Left renal pelvis (tissue), 4 donors: ENCODE measurements at places on chromosomes 11 and 22.

- no peak for DNase-seq
Measured at GRCh38 chr11:122030286-122030685, 85.7 kb downstream of the BLID start.

- DNase-seq: no peak
Measured at GRCh38 chr11:117255966-117256365, 23.5 kb downstream of the RNF214 start.

DNA sequence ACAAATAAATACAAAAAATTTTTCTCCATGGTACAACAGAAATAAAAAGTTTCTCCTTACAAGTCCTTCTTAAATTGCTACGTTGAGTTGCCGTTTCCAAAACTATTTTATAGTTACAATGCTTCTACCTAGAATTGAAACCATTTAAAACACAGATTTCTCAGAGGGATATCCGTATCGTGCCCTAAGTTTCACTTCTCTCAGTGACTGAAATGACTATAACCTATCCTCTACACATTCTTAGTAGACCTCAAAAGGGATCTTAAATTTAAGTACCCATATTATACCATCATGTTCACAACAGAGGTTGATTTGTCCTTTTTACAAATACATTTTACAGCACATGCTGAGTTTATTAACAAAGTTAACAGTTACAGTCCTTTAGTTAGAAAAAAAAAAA, 44.1 kb downstream of the USP28 start:
- DNase-seq: no peak

GRCh38 chr11:110358336-110358735, 61.9 kb upstream of the RDX start:
- DNase-seq: no peak

GRCh38 chr11:90284171-90284570, 61.3 kb upstream of the CHORDC1 start:
- no peak for DNase-seq

DNA sequence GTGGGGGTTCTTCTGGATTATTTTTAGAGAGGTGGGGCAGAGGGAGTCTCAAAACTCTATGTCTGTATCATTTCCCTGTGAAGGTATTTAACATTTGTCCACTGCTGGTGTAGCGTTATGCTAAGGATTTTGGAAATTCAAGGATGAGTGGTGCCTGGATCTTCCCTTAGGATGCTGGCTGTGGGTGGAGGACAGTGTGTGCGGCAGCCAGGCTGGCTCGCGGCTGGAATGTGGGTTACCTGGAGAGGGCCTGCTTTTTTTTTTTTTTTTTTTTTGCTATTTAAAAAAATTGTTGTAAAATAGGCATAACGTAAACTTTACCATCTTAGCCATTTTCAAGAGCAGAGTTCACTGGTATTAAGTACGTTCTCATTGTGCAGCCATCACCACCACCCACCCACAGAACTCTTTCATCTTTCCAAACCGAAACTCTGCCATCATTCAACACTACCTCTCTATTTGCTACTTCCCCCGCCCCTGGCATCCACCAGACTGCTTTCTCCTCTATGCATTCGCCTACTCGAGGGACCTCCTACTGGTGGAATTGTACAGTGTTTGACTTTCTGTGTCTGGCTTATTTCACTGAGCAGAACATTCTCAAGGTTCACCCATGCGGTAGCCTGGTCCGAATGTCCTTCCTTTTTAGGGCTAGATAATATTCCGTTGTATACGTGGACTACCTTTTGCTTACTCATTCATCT, 67.1 kb downstream of the PARVB start:
- no peak for DNase-seq

GRCh38 chr11:114970927-114971645, 292.8 kb downstream of the NXPE2 start:
- no peak for DNase-seq

- DNase-seq: no peak
Measured at GRCh38 chr11:100908746-100909145, 220.9 kb downstream of the PGR start.

GRCh38 chr11:17917556-17917955, 95.3 kb downstream of the SERGEF start:
- DNase-seq: no peak

DNA sequence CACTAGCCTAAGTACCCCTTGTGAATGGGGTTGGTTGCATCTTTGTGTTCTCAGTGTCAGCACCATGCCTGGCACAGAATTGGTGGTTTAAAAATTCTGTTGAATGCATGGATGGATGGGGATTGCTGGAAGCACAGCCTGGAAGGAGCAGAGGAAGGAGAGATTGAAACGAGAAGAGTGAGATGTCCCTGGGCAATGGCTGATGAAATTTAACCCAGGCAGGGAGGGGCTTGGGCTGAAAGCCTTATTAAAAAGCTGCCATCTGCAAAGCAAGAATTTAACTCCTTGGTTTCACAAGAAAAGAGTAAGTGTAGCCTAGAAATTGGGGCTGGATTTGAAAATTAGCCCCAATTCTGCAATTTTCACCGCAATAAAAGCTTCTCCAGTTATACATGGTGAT, 126.7 kb downstream of the TEAD1 start:
- no peak for DNase-seq

- no peak for DNase-seq
Measured at GRCh38 chr11:119787074-119787461, 58.1 kb upstream of the NECTIN1 start.

DNA sequence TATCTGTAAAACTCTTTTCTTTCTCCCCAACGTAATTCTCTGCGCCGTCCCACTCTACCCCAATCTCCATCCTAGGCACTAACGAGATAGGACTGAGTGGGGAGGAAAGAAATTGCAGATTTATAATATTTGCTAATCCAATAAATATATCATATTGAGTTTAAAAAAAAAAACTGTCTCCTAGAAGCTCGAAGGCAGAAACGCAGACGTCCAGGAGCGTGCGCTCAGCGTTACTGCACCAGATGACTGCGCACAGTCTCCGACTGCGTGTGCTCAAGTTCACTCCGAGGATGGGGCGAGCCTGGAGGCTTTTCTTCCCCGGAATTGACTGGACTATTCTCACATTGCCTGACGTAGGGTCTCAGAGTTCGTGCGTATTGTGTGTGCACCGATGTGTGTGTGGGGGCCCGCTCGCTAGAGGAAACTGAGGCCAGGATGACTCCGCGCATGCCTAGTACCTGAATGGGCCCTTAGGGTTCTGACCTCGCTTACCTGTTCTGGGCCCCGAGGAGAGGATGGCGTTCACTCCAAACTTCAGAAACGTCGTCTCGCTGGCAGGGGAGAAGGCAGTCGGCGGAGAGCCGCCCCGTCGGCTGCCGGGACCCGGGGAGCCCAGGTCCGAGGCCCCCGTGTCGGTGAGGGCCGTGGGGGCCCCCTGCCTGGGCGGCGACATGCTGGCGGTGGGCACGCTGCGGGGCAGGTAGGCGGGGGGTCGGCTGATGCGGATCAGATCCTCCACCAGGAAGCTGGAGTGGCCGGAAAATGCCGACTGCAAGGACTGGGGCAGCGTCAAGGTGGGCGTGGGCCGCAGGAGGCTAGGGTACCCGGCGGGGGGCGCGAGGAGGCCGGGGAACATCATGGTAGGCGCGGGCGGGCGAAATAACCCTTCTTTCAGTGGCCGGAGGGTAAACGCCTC, 551 bp downstream of the DBX1 start:
- DNase-seq: no peak

- DNase-seq: no peak
Measured at GRCh38 chr22:33302549-33302948, 244.4 kb upstream of the SYN3 start.

DNA sequence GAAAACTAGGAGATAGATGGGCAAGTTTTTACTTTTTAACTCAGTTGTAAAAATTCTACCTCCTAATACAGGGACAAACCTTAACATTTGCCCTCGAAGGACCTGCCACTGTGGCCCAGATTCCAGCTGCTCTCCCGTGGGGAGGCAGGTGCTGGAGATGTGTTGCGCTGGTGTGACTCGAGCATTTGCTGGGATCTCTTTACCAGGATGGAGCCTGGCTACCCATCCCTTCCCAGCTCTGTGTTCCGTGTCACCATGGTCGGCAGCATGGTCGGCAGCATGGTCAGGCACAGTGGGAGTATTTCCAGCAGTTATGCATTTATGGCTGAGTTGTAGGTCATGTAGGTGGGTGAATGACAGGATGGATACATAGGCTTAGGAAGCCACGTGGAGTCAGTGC, 41.1 kb downstream of the OTOG start:
- no peak for DNase-seq

- DNase-seq: no peak
Measured at GRCh38 chr11:63673579-63673978, 2.4 kb upstream of the ATL3 start.

DNA sequence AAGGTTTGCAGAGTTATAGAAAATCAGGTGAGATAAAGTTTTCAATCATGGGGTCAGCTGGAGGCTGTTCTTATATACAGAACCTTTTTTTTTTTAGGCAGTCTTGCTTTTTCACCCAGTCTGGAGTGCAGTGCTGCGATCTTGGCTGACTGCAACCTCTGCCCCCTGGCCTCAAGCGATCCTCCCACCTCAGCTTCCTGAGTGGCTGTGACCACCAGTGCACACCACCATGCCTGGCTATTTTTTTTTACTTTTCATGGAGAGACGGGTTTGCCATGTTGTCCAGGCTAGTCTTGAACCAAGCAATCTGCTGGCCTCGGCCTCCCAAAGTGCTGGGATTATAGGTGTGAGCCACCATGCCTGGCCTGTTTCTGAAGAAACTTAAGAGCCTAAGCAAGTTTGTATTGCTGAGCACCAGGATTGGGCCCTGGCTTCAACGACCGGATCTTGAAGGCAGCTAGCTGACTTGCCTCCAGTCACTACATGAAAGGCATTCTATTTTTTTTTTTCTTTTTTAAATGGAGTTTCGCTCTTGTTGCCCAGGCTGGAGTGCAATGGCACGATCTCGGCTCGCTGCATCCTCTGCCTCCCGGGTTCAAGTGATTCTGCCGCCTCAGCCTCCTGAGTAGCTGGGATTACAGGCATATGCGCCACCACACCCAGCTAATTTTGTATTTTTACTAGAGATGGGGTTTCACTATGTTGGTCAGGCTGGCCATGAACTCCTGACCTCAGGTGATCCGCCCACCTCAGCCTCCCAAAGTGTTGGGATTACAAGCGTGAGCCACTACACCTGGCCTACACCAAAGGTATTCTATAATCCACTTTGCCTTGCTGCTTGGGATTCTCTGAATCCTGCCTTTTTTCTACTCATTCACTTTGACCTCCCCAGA, 7.6 kb downstream of the XBP1 start:
- DNase-seq: no peak

DNA sequence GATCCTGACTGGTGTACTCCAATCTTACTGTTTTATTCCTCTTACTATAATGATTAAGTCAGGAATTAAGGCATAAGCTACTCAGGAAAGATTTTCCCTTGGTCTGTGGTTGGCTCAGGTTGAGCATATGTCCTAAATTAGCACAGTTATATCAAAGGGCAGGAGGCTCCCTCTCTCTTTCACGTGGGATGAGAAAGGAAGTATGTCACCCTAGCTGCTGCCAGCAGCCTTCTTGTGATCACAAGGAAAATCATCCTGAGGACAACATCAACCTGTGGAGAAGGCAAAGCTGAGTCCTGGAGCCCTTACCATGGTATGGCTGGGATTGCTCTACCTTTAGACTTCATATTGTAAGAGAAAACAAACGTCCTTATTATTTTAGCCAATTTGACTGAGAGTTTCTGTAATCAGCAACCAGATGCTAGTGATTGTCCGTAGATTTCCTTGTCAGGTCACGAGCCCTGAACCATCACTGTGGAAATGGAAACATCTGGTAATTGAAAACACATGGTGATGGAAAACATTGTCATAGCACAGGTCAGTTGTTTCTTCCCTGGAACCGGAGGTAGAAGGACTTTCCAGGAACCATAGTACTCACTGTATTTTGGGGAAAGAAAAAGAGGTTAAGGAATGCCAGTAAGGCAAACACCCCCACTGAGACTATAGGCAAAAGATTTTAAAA, 40.6 kb upstream of the DEUP1 start:
- DNase-seq: no peak

DNA sequence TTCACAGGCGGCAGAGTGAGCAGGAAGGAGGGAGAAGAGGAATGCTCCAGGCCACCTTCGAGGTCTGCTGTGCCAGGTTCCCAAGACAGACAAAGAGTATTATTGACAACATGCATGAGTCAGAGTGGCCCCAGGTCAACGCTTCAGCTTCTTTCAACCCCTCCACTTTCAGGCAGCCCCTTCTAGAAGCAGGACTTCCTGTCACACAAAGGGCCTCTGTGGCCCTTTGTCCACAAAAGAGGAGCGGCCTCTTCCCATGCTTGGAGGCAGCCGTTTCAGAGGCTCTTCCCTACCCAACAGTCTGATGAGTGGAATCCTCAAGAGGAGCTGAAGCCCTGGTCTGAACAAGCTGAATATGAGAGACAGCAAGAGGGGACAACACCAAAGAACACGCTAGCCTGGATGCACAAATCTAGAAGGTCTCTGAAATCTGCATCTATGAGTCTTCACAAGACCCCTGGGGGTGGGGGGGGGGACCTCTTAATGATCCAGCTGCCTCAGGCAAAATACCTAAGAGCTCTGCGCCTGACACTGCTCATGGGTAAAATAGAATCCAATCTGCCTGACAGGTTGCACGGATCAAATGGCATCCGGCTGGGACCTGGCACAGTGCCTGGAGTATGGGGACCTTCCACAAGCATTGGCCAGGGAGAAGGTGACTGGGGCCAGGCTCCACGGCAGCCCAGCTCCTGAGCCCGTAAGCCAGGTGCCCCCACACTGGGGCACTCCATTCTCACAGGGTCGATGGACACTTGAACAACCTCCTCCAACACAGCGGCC, 67.5 kb downstream of the PACSIN2 start:
- DNase-seq: no peak

GRCh38 chr11:43788421-43788820, 92.2 kb upstream of the ALKBH3 start:
- no peak for DNase-seq

- DNase-seq: no peak
Measured at GRCh38 chr11:115693002-115693401, 188.8 kb upstream of the CADM1 start.

DNA sequence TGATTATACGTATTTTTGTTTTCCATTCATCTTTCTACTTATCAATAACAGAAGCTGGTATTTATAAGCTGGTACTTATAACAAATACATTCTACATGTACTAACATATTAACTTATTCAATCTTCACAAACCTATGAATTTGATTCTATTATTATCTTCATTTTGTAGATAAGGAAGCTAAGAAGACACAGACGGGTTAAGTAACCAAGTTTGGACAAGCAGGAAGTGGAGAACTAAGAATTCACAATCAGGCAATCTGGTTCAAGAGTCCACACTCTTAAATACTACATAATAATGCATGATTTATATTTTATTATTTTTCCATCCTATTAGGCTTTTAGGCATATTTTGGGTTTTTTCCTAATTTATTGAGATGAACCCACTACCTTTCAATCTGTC, 25.0 kb downstream of the FCHSD2 start:
- DNase-seq: no peak

DNA sequence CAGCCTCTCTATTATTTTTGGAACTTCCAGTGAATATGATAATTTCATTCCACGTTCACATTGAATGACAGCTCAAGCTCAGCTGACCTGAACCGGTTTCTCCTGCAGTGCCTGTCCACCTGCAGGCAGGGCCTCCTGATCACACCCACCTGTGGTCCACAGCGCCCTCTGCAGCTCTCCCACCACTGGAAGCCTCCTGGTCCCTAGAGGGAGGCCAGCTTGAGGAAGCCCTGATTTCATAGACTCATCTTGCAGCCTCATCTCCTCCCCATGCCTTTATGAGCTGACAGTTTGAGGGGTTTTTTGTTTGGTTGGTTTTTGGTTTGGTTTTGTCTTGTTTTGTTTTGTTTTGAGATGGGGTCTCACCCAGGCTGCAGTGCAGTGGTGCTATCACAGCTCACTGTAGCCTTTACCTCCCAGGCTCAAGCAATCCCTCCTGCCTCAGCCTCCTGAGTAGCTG, 29.9 kb upstream of the MALAT1 start:
- no peak for DNase-seq
